Stimulated activated CD4-positive, alpha-beta T cell treated with anti-CD3 and anti-CD28 coated beads, Interleukin-1b, Interleukin-23, amount 100 ng/mL, for 24 hours (primary cell): ENCODE measurements at places on chromosomes 12 and 14.

DNA sequence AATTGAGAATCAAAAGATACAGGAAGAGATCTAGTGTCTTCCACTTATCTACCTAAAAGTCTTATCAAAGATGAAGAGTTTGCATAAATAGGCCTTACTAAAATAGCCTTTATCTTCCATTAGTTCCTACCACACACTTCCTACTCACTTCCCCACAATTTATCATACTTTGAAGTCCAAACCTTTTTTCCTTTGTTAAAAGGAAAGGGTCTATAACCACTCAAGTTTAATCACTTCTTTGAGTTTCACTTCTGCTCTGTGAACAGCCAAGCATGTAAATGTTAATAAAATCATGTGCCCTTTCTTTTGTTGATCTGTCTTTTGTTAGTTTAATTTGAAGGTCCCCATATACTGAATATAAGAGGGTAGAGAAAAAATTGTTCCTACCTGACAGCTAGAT lies 114.5 kb downstream of the PHLDA1 start:
- DNase-seq, result no peak

GRCh38 chr12:71756054-71756690 lies 1.5 kb downstream of the RAB21 start:
- no peak for DNase-seq

DNA sequence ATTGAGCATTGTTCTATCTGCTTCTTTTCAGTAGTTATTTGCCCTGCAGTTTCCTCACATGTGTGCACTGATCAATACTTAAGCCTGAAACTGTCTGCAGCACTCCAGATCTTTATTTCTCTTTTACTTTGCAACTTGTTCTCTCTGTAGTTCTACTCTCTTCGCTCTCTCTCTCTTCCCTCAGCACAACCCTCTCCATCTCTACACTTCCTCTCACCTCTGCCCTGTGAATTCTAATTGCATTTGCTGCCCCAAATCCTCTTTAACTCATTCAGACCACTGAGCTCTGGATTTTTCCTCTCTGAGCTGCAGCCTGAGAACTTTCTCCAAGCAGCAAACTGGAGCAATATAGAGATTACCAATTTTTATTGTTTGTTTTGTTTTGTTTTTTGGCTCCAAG lies 1035.5 kb downstream of the FSCB start:
- no peak for DNase-seq

- DNase-seq, result no peak
Measured at GRCh38 chr12:22828066-22828465, 203.1 kb downstream of the ETNK1 start.

DNA sequence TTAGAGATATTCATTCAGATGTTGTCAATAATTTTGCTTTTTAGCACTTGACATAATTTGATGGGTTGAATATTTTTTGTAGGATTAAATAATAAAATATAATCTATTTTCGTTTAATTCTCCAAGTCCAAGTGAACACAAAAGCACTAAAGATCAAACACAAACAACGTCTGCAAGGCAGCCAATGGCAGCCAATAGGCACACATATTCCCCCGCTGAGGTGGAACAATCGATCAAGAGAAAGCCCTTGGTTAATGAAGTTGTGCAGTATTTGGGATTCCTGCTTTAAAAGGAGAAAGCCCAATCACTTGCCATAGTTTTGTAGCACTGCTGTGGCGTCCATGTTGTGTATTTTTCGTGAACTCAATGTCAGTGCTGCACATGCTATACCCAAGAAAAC lies 1.5 kb downstream of the DHRS7 start:
- DNase-seq, result no peak

DNA sequence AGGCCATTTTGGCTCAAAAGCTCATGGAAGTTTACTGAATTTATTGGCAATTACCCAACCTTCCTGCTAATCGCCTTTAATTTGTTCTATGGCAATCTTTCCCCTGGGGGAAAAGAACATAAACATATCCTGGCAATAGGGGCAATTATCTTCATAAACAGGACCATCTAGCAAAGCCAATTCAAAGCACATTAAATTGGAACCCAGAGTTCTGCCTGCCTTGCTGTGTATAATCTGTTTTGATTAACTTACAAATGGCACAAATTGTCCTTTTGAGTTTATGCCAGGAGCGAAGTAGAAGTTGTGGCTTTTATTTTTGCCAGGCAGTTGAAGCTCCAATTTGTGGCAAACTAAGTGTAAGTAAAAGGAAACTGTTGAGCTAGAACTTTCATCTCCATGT lies 68.6 kb downstream of the C12orf50 start:
- no peak for DNase-seq

DNA sequence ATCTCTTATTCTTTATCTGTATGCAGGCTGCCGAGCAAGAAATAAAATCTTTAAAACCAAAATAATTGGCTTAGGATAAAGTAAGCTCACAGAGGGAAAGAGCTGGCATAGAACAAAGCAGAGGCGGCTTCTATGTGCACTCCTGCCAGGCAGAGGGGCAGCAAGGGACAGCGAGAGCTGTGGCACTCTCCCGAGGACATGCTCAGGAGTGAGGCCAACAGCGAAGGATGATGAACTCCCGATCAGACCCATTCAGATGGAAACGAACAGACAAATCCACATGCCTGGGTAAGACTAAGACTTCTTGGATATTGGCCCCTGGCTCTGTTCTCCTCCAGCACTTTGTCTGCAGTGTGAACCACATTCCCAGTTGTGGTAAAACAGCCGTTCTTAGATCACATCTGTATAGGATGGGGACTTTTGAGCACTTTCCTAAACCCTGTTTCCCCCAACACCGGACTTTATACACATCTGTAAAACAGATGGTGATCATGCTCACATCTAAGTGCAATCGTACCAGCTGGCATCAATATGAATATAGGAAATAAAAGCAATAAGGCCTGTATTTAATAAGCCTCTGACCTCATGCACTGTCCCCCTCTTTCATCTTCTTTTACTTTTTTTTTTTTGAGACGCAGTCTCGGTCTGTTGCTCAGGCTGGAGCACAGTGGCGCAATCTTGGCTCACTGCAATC lies 134.1 kb downstream of the PPM1H start:
- no peak for DNase-seq

GRCh38 chr14:55084401-55085059 lies 33.1 kb downstream of the MAPK1IP1L start:
- DNase-seq, result no peak

DNA sequence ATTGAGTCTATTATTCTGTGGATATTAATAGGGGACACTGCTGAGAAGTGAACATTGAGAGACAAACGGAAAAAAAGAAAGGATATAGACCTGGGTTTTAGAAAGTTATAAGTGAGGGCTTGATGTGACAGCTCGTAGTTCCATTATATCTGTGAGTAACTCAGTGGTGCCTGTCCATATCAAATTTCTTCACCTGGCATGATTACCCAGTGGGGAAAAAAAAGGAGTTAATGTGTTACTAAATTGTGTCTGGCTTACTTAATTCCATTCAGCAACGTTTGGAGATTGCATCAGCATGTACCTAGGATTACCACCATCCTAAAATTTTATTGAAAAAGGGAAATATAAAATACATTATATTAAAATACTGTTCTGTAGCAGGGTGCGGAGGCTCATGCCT lies 1249.9 kb downstream of the SLC16A7 start:
- DNase-seq, result no peak

DNA sequence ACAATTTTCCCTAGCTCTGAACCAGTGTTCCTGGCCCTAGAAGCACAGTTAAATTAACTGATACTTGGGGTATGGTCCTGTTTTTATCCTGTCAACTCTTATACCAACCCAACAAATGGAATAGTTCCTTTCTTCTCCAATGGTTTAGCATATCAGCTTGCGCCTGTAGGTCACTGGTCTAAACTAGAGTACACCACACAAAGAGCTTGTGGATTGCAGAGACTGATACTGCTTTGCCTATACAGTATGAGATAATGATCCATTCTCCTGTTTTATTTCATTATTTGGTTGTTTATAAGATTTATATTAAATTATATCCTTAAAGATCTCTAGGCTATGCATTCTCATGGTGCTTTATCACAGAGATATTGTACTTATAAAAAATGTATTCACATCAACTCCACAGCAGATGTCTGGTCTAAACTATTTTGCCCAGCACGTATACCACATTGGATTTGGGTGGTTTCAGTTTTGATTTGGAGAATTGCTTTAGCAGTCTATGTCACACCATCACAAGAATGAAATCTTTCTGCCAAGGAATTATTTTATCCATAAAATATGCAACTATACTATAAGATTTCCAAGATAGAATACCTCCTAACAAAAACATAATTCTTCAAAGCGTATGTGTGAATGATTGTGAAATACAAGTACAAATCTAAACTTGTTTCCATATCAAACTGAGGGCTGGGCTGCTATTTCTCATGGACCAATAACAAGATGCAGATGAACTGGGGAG lies 142.1 kb downstream of the SLC16A7 start:
- DNase-seq, result no peak

DNA sequence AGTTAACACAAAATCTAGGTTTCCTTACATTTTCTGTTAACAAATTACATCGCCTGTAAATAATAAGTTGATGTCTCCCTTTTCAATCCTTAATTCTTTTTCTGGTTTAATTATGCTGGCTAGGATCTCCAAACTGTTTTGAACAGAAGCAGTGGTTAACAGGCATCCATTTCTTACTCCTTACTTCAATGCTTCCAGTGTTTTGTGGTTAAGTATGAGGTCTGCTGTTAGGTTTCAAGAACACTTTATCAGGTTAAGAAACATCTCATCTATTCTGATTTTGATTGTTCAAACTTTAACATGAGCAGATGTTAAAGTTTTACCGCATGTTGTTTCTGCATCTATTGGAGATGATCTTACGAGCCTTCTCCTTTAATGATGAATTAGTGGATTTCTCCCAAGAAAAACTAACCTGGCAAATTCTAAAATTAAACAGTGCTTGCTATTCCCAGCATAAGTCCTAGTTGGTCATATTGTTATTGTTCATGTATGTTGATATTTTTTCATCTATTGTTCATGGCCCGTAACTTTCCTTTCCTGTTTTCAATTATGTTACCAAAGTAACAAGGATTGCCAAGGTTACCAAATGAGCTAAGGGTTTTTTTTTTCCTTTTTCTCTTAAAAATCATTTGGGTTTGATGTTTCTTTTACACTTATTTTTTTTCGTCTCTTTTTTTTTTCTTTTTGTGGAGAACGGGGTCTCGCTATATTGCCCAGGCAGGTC lies 33.4 kb downstream of the POLE start:
- no peak for DNase-seq

GRCh38 chr12:62899568-62900390 lies 35.2 kb downstream of the PPM1H start:
- no peak for DNase-seq

DNA sequence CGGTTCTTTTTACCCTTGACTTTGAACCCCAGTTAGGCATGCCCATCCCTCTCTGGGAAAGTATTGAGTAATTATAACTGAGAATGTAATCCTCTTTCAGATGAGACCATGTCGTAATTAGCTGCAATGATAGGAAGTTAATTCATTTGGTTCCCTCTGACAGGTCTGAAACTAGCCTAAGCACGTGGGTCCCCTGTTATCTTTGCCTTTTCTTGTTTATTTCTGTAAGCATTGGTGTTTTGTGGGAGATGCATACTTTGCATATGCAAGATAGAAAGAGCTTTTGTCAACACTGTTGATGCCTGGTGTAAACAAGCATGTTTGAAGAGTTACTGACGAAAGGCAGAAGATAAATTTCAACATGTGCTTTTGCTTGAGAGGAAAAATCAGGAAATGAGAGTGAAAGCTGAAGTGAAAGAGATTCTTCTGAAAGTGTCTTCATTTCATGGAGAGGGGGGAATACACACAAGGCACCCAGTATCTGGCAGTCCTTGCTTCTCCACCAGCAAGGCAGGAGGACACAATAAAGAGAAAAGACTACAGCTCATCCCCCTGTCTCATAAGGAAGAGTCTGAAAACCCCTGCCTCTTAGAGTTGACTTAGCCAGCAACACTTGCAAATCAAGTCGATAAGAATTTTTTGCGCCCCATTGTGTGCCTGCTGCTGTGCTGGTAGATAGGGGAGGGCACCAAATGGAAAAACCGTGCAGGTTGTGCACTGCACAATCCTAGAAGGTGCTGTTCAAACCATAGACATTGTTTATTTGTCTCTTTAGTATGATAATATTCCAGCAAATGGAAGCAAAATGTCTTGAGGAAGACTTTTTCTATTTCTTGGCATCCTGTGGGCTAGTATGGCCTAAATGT lies 77.8 kb downstream of the SLC24A4 start:
- DNase-seq, result no peak

DNA sequence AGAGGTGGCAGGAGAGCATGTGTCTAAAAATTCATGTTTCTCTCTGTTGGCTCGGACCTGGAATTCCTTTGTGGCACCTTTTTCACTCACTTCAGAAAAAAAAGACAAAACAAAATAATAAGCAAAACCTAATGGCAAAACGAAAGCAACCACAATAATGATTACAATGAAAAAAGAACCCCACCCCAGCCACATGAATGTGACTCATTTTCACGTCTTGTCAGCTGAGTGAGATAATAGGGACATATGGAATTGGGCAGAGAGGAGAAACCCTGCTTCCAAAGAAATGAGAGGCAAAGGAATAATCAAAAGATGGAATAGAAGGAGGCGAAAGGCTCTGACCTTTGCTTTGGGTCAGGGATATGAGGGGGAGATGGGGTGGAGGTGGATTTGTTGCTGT lies 143.4 kb downstream of the SLC8A3 start:
- no peak for DNase-seq

GRCh38 chr12:127562816-127563215 lies 704.2 kb upstream of the TMEM132C start:
- DNase-seq, result no peak

- no peak for DNase-seq
Measured at GRCh38 chr12:62787611-62788010, 147.3 kb downstream of the PPM1H start.

GRCh38 chr14:88063811-88064210 lies 58.9 kb downstream of the GPR65 start:
- DNase-seq, result no peak
